ENCODE measurements at places on chromosomes 1 and 21. TPM values are rescaled to one million over a fixed set of nuclear protein-coding genes. Genes with fewer than 3 reads are reported as not detected.

DENND1B gene
- 5.5 TPM for total RNA-seq

SMIM1 gene
- 0.39 TPM for total RNA-seq

CLCC1 gene
- 20.9 TPM for total RNA-seq

CFAP107 gene
- not detected for total RNA-seq

TTC34 gene
- 0.20 TPM for total RNA-seq

All from subcutaneous preadipocyte (primary cell).